ENCODE measurements at places on chromosomes 5 and 9. TPM values are rescaled to one million over a fixed set of nuclear protein-coding genes. Genes with fewer than 3 reads are reported as not detected.

DNA sequence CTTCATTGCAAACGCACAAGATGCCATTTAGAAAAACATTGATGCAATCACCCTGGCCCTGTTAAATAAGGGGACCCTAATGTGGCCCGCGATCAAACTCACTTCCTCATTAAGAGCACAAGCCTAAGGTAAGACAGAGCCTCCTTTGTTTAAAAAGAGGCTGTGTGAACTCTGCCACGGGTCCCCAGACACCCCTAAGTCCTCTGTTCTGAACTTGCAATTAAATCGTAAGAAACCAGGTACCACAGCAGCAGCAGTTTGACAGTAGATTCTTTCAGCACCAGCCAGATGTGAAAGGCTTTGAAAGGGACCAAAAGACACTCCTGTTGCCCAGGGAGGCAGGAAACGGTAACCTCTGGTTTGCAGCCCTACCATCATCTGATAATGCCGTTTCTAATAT, 346.3 kb downstream of the TMEM167A start:
- no peak for DNase-seq

- DNase-seq, result no peak
Observed at GRCh38 chr9:89426384-89426961, 71.4 kb downstream of the SEMA4D start.

DNA sequence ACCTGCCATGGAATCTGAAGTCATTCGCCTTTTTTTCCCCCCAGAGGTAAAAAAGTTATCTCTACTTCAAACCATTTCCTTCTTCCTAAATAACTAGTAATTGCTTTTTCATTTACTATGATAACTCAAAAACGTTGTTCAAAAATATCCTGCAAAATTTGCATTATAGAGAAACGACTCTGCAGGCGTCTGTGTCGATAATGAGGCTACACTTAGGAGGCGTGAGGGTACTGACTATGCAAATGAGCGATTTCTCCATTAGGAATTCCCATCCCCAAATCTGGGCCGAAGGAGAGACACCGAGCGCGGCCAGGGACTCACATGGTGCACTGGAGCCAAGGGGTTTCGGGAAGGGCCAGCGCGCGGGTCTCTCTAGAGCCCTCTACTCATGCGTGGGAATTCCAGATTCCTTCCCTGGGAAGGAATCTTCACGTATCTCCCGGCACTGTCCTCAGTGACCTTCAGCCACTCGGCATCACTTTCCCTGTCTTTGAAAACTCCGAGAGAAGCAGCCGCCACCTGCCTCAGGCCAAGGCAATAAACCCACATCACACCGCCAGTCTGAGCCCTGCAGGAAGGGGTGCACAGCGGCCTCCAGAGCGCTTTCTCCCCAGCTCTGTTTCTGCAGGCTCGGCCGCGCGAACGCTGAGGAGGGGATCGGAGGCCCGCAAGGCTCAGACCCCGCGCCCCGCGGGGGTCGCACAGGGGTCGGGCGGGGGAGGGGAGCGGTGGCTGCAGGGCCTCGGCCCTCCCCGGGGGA, 718 bp upstream of the DENND4C start:
- peak; percentile 66 for DNase-seq

PCDHB11 gene
- total RNA-seq, result 2.0 TPM

- no peak for DNase-seq
Observed at GRCh38 chr9:93235300-93235960, 51.5 kb downstream of the WNK2 start.

CRHBP gene
- not detected for total RNA-seq

MYMK gene
- total RNA-seq, result not detected

FOXI1 gene
- not detected for total RNA-seq

DNA sequence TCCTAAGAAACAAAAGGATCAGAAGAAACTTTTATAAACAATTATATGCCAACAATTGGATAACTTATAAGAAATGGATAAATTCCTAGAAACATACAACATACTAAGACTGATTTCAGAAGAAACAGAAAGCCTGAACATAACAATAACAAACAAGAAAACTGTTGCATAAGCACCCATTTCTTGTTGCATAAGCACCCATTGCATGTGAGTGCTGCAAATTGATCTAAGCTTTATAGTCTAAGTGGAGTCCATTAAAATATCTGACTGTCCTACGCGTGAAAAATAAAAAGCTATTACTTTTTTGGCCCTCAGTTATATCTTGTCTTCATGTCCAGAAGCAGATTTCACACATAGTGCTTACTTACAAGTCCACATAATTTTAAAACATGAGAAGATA, 19.3 kb downstream of the TYRP1 start:
- DNase-seq, result no peak

- no peak for DNase-seq
Observed at GRCh38 chr5:96753017-96753397, 54.7 kb downstream of the ERAP1 start.

RNF183 gene
- total RNA-seq, result not detected

DNA sequence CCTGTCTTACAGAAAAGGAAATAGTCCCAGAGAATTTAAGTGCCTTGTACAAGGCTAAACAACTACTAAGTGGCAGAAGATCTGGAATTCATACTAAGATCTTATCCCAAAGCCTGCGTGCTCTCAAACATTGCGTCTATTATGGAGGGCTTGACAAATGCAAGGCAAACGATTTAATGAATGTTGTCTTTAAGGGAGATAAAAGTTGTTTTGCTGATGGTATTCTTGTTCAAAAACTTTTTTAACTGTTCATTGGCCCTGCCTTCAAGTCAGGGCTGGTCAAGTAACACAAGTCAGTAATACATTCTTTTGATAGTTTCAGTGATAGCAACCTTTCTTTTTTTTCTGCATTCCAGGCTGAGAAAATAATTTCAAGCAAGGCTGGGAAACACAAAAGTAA, 1.7 kb upstream of the SLC38A9 start:
- no peak for DNase-seq

ABL1 gene
- total RNA-seq, result 6.8 TPM

- no peak for DNase-seq
Observed at GRCh38 chr9:85020791-85021190, 351.3 kb downstream of the NTRK2 start.

GRCh38 chr5:66144834-66145390, 812 bp downstream of the SREK1 start:
- DNase-seq, result no peak

DNA sequence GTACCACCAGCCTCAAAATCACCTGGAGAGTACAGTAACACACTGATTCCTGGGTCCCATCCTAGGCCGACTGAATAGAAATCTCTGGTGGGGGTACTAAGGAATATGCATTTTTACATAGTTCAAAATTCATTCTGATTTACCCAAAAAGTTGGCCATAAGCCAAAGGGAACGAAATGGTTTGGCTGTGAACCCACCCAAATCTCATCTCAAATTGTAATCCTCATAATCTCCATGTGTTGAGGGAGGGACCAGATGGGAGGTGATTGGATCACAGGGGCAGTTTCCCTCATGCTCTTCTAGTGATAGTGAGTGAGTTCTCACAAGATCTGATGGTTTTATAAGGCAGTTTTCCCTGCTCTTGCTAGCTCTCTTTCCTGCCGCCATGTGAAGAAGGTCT, 31.1 kb downstream of the MEGF9 start:
- no peak for DNase-seq

DNA sequence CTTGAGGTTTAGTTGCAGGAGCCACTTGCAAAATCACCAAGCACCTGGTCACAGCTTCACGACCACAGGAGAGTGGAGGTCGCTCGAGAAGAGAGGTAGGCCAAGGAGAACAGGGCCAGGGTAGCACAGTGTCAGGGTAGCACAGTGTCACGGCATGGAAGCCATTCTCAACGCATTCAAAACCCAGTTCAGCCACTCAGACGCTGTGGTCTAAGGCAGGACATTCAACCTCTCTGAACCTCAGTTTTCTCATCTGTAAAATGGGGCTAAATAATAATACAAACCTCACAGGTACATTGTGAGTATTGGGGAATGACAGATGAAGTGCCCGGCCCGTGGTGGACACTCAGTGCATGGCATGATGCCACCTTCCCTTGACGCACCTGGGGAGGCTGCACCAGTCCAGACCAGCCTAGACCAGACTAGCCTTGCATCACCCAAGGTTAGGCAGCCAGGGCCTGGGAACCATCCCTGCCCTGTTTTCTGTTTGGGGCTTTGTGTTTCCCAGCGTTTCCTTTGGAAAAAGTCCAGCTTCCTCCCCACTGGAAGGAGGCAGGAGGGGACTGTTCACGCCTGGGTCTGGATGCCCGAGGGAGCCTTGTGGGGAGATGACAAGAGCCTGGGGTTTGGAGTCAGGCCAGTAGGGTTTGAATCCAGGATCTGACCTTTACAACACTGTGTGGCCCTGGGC, 7.8 kb upstream of the LMX1B start:
- DNase-seq, result peak; percentile 41

DNA sequence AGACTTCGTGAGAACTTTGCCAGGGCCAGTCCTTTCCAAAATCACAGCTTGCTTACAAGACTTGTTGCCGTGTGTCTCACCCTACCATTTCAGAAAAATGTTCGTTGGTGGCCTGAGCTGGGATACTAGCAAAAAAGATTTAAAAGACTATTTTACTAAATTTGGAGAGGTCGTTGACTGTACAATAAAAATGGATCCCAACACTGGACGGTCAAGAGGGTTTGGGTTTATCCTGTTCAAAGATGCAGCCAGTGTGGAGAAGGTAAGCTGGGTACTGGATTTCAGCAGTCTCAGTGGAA, 1.4 kb downstream of the HNRNPAB start:
- DNase-seq, result no peak

EPB41L4B gene
- total RNA-seq, result 0.93 TPM

DNA sequence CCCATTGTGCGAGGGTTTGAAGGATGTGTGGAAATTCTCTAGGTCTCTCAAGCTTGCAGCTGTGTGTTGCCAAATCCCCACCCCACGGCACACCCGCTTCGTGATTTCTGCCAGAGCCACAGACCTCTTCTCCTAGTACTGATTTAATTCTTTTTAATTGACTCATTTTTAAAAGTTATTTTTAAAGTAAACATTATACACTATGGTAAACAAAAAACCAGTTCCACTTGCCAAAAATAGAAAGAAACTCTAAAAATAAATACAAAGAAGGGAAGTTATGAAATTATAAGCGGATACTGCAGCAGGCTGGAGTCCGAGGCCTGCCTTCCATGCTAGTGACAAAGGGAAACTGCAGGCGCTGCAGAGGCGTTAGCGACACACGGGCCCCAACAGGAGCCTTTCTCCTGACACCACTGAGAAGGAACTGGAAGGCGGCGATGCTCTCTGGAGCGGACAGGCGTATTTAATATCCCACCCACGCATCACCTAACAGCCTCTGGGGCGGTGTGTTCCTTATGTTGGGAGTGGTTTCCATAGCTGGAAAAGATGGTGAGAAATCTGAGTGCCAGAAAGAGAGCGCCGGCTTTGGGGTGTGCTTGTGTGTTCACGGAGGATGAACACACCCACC, 122.5 kb downstream of the COL23A1 start:
- DNase-seq, result no peak

SLC36A2 gene
- total RNA-seq, result not detected

DNA sequence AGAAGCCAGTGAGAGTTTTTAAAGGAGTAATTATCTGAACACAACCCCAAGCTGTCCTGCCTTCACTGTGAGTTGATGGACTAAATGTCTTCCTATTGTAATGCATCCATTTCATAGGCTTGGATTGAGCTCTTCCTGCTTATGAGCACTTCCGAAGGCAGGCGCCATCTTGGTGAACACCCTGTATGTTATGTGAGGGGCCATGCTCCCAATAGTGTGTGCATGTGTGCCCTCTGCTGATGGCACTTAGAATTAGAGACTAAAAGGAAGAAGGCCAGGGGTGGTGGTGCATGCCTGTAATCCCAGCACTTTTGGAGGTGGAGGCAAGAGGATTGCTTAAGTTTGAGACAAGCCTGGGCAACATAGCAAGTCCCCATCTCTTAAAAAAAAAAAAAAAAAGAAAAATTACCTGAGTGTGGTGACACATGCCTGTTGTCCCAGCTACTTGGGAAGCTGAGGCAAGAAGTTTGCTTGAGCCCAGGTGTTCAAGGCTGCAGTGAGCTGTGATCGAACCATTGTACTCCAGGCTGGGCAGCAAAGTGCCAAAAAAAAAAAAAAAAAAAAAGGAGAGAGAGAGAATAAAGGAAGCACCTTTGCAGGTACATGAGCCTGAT, 65.0 kb downstream of the C9orf152 start:
- DNase-seq, result peak; percentile 37

STPG3 gene
- not detected for total RNA-seq

FXN gene
- 15.7 TPM for total RNA-seq

STKLD1 gene
- 0.91 TPM for total RNA-seq

GRCh38 chr5:53984971-53985370, 325.4 kb downstream of the ARL15 start:
- DNase-seq, result no peak
